ENCODE measurements at places on chromosomes 5 and 9.

DNA sequence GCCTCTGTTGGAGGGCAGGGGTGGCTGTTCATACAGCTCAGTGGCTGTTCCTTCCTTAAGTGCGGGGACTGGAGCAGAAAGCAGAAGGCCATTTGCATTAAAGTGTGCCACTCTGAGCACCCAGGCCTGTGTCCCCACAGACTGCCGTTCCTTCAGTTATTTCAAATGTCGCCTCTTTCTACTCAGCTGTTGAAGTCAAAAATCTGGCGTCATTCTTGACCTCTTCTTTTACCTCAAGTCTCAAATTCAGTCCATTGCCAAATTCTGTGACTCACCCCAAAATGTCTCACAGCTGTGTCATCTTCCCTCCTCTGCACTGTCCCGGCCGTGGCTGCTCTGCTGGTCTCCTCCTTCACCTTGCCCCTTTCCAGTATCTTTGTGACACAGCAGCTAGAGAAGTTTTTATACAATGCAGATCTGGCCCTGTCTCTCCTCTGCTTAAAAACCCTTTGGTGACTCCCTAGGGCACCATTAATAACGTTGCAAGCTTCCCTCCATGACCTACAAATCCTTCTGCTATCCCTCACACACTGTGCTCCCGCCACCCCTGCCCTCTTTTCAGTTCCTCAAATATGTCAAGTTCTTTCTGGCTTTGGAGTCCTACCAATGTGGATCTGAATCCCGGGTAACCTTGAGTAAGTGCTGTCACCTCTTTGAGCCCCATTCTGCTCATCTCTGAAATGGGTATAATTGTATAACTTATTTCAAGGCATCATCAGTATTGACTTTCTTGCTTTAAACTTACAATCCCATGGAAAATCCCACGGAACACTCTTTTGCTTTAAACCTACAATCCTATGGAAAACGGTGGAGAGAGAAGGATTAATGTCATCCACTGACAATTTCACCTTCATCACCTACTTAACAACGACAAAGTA, 98.3 kb upstream of the BOD1 start:
- no peak for DNase-seq

DNA sequence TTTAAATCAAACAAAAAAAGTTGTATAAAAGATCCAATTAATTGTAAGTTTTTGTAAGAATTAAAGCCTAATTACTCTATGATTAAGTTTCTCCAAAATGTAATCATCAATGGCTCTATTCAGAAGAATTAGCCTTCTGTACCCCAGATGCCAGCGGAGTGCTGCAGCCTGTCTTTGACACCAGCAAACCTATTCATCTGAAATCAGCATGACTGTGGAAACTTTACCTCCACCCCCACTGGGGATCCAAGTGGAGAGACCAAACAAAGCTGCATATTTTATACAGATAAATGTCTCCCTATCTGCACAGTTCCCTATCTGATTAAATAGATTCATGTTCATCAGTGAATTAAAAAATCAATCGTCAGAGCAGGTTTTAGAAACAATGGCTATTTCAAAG, 426.8 kb downstream of the KIAA0825 start:
- no peak for DNase-seq

- no peak for DNase-seq
Measured at GRCh38 chr9:95379630-95380029, 62.1 kb upstream of the FANCC start.

- DNase-seq, result no peak
Measured at GRCh38 chr5:77640589-77641396, 2.3 kb upstream of the OTP start.

DNA sequence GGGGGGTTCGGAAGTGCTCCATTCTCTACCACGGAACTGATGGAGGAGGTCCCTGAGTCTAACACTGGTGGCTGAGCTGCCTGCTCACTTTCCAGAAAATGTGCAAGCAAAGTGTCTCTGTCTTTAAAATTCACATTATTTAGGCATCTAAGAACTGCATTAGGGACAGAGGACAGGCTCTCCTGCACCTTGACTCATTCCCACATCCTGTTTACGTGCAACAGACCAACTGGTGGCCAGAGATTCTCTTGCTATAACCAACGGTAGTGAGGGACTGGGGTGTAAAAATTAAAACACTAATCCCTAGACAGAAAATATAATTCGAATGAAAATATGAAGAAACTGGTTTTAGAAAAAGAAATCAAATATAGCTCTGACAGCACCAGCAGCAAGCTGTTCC, 320.9 kb downstream of the IRX2 start:
- DNase-seq, result no peak

DNA sequence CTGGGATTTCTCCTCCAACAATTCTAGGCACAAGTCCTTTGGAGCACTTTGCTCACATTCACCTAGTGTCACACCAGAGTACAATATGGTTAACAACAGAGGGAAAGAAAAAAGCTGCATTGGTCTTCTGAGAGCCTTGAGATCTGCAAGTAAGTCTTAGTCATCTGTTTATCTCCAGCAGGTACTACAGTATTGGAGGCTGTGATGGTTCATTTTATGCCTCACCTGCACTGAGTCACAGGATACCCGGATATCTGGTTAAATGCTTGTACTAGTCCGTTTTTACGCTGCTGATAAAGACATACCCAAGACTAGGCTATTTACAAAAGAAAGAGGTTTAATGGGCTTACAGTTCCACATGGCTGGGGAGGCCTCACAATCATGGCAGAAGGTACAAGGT, 525.0 kb downstream of the NR2F1-AS1 start:
- no peak for DNase-seq

GRCh38 chr5:120759587-120759986, 295.5 kb downstream of the PRR16 start:
- DNase-seq, result no peak

GRCh38 chr9:129278391-129279237, 100.6 kb upstream of the IER5L start:
- DNase-seq, result no peak

DNA sequence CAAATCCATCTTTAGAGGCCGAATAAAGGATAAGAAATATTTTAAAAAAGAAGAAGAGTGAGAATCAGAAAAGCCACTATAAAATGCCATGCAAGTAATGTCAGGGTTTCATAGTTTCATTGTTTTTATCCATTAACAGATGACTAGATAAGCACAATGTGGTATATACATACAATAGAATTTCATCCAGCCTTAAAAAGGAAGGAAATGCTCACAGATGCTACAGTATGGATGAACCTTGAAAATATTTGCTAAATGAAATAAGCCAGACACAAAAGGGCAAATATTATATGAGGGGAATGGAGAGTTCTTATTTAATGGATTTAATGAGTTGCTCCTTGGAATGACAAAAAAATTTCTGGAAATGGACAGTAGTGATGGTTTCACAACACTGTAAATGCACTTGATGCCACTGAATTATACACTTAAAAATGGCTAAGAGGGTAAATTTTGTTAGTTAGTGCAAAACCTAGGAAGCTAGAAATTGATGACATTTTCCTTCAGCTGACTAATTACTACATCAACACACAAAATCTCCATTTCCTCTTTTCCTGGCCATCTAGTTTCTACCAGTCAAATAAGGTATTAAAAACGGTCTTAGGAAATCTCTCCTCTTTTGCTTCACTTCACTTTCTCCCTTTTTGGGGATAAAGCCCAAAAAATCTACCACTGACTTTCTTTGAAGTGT, 86.6 kb downstream of the GNA14 start:
- no peak for DNase-seq

DNA sequence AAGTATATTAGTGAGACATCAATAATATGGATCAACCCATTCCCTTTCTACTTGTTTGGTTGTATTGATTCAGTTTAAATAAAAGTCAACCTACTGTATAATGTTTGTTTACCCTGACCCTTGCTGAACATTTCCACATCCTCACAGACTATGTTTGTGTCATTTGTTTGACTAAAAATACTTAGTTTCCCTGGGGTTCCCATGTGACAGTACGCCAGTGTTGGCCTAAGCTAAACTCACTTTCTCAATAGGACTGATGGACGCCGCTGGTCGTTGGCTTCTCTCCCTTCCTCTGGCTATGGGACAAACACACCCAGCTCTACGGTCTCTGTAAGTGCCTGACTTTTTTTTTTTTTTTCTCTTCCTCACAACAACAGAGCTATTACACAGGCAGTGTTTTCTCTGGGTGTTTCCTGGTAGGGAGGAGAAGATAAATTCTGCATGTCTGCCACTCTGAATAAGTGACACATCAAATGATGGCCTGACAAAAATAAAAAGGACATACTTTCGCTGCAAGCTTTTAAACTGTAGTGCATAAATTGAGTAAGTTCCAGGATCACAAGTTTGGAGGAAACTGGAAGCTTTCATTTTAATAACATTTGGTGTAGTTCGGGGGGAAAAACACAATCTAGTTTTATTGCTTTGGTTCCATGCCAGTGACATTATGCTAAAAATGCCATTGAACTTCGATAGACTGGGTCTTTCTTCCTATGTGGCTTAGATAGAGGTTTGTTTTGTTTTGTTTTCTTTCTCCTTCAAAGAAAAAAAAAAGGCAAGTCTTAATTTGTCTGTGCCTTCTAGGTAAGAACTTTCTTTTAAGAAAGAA, 101.0 kb downstream of the CD180 start:
- DNase-seq, result no peak

GRCh38 chr5:41835645-41836044, 34.6 kb downstream of the OXCT1 start:
- DNase-seq, result no peak

GRCh38 chr5:157326440-157327005, 60.6 kb downstream of the CYFIP2 start:
- no peak for DNase-seq

GRCh38 chr5:128904805-128905567, 60.3 kb upstream of the SLC27A6 start:
- DNase-seq, result no peak

DNA sequence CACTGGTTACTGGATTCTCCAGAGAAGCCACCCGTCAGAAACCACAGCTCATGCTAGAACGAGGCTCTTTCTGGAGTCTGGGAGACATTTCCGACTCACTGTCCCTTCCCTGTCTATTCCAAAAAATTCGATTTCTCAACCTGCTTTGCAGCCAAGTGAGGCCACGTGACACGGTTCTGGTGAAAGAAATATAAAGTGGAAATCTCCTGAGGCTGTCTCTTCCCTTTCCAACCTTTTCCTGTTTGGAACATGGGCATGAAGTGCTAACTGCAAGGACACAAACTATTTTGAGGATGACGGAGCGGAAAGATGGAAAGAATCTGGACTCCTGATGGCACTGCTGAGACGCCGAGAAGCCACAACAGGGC, 6.1 kb upstream of the PTGS1 start:
- DNase-seq, result no peak

- DNase-seq, result no peak
Measured at GRCh38 chr5:94544031-94544650, 74.3 kb downstream of the KIAA0825 start.

DNA sequence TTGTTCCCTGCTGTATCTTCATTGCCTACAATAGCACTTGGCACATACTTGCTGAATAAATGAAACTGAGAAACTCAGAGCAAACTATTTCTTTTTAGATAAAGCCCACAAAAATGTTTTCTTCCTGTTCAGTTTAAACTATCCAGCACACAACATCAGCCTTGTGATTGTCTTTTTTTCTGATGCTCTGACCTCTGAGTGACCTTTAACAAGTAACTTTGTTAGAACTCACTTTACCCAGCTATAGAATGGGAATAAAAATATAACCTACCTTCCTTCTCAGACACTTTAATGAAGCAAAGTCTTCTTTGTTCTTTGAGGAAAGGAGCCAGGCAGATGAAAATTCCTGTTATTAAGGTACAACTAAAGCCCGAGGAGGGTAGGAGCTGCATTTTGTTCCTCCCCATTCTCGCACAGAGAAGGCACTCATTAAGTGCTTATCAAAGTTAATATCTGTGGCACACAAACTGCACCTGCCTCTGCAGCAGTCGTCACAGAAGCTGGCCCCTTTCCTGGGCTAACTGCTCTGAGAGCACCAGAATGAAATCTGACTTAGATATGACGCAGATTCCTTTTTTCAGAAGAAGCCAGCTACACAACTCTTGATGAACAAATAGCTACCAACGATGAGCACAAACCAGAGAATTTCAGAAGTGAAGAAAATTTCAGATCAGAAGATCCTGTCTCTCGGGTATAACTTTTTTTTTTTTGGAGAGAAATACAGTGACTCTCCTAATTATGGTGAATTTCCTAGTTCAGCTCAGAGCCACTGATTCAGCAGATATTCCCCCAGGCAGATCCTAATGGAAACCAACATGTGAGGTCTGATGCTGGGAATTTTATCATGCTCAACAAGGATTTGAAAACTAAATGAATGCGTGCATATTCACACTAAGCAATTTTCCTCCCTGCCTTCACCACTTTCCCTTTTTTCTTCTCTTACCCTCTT, 31.0 kb upstream of the NR3C1 start:
- DNase-seq, result no peak

DNA sequence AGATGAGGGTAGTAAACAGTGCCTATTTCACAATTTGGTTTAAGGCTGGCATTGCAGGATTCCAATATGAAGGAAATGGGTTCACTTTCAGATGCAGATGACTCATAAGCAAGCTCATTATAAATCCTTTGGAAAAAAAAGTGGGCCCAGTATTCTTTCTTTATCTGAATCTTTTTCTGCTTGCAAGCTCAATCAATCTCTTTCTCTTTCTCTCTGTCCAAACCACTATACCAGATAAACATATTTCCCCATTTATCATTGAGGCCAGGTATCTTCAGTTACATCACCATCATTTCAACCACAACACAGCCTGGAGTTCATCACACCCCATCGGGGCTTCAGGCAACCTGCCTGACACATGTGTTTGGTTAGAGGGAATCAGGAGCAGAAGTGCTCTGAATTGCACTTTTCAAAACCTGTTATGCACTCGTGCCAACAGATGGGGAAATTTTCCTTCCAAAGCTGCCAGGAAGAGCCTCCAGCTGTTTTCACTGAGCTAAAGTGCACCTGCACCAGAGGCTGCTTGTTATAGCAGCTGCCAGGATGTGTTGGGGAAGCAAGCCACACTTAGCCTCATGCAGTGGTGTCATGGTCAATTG, 30.0 kb upstream of the MAMDC2 start:
- DNase-seq, result no peak

DNA sequence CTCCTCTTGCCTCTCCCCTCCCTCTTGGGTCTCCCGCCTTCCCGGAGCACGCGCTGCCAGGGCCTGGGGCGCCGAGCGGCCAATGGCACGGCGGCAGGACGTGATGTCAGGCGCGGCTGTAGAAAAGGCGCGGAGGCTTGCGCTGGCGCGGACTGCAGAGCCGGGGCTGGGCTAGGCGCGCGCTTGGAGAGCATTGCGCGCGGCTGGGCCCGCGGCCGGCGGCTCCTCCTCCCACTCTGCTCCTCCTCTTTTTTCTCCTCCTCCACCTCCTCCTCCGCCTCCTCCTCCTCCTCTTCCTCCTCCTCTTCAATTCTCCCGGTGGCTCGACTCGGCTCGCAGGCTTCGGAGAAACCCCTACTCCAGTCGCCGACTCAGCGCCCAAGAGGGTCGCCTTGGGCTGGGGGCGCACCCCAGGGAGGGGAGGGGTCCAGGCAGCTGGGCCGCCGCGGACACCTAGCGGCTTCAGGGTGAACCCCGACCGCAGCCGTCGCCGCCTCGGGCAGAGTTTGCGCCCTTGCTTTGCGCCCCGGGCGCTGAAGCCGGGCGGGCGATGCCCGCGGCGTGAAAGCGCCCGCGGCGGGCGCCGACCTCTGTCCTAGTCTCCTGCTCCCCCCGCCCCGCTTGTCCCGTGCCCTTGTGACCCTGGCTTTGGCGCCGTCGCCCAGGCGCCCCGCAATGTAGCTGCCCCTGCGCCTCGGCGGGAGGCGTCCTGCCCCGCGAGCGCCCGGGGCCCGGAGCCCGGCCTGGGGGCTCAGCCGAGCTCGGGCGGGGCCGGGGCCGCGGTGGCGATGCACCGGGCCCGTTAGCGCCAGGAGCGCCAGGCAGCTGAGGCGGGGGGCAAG, at the start of gene LHX2:
Gene LHX2 (plus strand): TSS at position 309 of the 842 bp plus-strand sequence. CDS start 581 bp downstream, outside the sequence.
- DNase-seq, result no peak
